ENCODE measurements at places on chromosomes 7 and 10. TPM values are rescaled to one million over a fixed set of nuclear protein-coding genes. Genes with fewer than 3 reads are reported as not detected.

- no peak for DNase-seq
These were observed 60.8 kb upstream of the KCNMA1 start for GRCh38 chr10:77698267-77698931.

- DNase-seq: no peak
These were observed 130.8 kb upstream of the LYZL1 start for GRCh38 chr10:29158066-29158465.

DNA sequence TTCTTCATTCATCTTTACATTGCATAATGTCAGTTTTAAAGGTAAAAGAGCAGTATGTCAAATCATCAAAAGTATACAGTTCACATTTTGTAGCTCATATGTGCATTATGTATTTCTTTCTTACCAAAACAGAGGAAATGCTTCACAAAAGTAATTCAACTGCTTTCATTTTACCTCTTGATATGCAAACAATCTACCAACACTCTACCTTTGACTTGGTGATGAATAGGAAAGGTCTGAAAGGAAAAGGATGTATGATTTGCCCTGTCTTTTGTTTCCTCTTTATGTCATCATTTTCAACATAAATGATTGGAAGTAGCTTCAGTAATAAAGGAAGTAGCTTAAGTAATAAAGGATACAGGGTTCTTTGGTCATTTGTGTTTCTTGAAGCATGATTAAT lies 846.7 kb downstream of the NXPH1 start:
- DNase-seq: no peak

- DNase-seq: no peak
These were observed 75.0 kb downstream of the LANCL2 start for GRCh38 chr7:55440040-55440690.

DNA sequence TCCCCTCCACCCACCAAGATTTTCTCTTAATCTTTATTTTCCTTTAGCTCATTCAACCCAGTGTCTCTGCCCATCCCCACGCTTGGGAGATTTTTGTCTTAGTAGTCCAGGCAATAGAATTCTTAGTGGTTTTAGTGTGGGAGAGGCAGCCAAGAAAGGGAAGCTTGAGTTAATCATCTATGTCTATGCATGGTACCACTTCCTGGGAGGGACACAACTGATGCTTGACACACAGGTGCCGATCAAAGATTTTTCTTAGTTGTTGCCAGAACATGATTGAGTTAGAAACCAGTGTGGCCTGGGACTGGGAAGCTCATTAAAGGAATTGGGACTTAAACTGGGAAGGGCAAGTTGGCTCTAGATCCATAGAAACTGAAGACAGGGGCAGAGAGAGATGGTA lies 3.1 kb downstream of the STRA8 start:
- no peak for DNase-seq

DNA sequence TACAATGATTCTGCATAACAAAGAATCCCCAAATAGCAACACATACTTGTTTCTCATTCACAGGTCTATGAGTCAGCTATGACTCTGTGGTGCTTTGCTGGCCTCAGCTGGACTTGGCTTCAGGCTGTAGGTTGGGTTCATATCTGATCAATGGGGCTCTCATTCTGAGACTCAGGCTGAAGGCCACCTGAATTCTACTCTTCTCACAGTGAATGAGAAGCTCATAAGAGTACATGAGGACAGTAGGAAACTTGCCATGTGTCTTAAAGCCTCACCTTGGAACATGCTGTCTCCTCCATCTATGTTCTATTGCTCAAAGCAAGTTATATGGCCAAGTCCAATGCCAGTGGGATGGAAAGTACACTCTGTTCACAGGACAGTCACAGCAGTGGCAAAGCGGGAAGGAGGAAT lies 292.9 kb downstream of the BMPER start:
- no peak for DNase-seq

GRCh38 chr7:77738871-77739270 lies 42.6 kb downstream of the RSBN1L start:
- DNase-seq: no peak

DNA sequence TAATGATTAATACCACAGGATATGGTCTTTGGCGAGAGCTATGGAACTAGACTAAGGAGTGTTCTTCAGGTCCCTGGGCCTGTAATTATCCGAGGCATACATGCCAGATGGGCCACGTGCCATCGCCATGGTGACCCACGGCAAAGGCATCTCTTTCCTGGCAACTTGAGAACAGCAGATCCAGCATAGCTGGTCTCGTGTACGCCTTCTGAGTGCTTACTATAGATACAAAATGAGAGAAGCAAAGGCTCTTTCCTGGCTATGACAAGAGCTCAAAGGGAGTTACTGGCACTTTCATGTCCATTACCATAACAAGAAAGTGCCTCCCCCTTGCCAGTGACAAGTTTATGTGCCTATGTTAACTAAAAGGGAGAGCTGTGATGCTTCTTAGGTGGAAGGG lies 26.0 kb upstream of the GLI3 start:
- DNase-seq: no peak

DNA sequence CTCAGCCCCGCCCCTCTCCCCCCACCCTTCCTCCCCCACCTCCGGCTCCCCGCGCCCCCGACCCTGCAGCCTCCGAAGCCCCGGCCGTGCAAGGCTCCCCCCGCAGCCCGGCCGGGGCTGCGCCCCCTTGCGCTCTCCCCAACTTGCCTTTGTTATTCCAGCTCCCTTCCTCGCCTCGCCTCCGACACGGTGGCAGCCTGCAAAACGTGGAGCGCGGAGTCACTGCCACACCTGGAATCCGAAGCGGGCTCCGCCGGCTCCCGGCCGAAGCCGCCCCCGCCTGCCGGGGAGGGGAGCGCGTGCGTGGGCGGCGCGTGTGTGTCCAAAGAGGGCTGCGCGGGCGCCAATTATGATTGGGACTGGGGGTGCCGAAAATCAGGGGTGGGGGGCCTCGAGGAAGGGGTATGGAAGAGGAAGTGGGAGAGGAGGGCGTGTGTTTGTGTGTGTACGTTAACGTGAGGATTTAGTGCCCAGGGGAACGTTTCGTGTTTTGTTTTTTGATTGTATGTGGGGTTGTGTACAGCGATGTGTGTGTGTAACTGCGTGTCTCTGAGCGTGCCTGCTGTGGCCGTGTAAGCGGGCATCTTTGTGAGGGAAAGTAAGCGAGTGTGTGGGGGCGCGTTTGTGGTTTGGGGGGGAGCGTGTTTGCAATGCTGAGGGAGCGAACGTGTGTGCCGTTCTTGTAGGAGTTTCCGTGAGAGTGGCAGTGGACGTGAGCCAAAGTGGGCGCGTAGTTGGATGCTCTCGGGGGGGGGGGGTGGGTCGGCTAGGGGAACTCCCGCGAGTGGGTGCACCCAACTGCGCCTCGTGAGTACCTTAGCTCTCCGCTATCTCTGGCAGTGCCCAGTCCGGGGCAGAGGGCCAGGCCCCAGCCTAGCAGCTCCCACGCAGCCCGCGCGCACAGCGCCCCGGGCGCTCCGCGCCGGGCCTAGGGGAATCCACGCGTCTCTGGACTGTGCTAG lies 1.2 kb upstream of the ZMIZ1 start:
- peak; percentile 85 for DNase-seq

- no peak for DNase-seq
These were observed 678.8 kb downstream of the INHBA start for GRCh38 chr7:41024126-41024525.

- DNase-seq: no peak
These were observed 667 bp upstream of the TMEM120A start for GRCh38 chr7:75995052-75995471.

DNA sequence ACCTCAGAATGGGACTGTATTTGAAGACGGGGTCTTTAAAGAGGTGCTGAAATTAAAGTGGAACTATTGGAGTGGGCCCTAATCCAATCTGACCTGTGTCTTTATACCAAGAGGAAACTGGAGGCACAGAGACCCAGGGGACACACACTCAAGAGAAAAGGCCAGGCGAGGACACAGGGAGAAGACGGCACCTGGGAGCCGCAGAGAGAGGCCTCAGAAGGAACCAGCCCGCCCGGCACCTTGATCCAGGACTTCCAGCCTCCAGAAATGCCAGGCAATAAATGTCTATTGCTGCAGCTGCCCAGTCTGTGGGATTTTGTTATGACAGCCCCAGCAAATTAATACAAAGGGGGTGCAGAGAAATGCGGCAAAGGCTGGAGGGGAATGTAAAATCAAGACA lies 10.5 kb downstream of the CARD11 start:
- no peak for DNase-seq

Gene CUBN
- 11.4 TPM for total RNA-seq

Gene FKBP6
- not detected for total RNA-seq

Gene VWDE
- 0.54 TPM for total RNA-seq

Gene GDF10
- 0.76 TPM for total RNA-seq

Gene PTN
- total RNA-seq: not detected

Gene DNAJB6
- 80.7 TPM for total RNA-seq

Gene ST7
- 6.1 TPM for total RNA-seq

Gene PDK4
- not detected for total RNA-seq

Gene METTL27
- total RNA-seq: 1.8 TPM

All from T-cell (primary cell).